Activated T-cell treated with anti-CD3 and anti-CD28 coated beads for 48 hours (primary cell): ENCODE measurements at places on chromosomes 4 and X.

DNA sequence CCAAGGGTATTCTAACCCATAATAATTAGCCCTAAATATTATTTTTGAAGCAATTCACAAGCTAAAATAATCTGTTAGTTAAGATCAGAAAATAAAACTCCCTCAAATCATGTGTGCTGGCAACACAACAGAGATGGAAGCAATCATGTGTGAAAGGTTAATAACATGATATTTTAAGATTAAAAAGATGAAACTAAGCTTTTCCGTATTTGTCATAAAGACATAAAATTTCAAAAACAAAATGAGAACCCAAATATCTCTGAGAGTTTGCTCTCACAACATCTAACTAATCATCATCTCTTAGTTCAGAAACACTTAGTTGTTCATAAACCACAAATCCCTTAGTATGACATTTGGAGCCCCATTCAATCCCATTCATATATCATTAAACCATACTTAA, 749.1 kb downstream of the CCSER1 start:
- no peak for DNase-seq

DNA sequence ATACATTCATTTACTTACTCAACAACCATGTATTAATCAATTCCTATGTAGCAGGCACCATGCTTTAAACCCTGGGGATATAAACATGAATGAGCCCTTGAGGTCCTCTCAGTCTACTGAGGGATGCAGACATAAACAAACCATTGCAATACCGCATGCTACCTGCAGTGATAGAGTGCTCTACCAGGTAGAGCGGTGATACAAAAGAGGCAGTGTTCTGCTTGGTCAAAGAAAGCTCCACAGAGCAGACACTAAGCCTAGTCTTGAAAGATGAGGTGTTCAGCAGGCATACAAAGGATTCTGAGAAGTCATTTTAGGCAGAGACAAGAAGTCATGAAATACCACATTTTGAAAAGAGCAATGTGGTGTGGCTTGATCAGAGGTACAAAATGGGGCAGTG, 26.9 kb upstream of the AMOT start:
- DNase-seq, result no peak

GRCh38 chr4:151475035-151475714, 66.2 kb downstream of the FHIP1A start:
- no peak for DNase-seq

GRCh38 chr4:169286562-169287301, 16.0 kb upstream of the SH3RF1 start:
- no peak for DNase-seq

DNA sequence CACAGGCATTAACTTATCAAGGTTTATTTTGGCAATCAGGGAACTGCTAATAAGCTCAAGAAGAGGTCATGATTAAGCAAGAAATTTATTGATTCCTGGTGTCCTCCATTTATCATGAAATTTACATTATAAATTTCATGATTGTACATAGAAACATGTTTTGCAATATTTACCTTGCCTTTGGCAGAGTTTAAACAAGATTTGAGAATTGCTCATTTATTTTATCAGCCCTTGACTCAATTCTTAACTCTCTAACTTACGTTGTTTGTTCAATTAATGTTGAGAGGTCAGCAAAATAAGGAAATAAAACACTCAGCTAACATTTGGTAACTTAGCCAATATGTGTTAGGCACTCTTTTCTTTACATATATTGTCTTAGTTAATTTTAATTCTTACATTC, 286.6 kb downstream of the SLC7A11 start:
- DNase-seq, result no peak

GRCh38 chr4:77734928-77735327, 84.2 kb downstream of the CNOT6L start:
- DNase-seq, result no peak

DNA sequence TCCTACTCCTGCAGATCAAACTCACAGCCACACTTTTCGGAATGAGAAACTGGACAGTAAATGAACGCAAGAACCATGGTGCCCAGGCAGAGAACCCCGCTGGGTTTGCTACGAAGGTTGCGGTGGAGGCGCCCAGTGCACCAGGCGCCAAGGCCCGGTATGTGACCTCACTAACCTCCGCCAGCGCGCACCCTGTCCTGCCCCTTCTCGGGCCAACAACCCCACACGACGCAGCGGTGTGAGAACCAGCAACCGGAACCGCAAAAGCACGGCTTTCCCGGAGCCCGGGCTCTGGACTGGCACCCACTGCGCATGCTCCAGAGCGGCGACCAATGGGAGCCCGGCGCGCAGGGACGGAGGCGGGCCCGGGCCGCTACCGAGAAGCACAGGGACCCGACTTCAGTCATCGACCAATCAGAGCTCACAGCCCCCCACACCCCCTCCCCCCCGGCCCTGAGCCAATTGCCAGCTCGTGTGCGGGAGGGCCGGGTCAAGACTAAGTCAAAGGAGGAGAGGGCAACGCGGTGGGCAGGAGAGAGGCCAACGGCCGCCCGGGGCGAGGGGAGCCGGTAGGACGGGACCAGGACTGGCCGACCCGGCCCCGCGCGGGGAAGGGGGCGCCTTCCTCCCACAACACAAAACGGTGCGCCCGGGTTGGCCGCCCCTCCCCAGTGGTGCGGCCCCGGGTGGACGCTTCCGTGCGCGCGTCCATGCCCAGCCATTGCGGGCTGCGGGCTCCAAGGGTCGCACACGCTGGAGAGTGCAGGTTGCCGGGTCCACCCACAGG, 7.3 kb upstream of the WAS start:
- peak; percentile 86 for DNase-seq

DNA sequence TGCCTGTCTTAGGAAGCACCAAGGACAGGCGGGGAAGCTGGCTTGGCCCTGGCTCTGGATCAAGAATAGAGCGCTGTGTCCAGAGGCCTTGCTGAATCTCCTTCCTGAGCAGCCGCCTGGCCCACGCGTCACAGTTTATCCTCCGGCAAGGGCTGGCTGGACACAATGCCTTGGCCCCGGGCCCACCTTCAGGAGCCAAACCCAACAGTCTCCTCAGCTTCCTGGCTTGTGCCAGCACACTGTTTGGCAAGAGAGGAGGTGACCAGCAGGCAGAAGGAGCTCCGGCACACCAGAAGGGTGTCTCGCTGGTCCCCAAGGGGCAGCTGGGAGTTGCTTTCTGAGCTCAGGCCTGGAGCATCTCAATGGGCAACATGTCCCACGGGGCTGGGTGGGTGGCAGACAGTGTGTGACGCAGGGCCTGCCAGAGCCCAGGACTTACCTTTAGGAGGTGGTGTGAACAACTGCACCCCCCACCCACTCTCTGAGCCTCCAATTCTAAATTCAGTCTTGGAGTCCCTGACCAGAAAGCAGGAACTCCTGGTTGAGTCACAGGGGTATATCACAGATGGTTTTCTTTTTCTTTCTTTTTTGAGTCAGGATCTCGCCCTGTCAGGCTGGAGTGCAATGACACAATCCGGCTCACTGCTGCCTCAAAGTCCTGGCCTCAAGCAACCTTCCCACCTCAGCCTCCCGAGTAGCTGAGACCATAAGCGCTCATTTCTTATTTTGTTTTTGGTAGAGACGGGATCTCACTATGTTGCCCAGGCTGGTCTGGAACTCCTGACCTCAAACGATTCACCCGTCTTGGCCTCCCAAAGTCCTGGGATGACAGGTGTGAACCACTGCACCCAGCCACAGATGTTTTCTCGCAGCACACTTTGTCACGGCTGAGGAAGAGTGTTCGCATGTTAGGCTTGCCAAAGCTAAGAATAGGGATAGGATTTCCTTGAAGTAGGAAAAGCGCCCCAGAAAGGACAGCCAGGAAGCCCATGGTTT, 361.2 kb downstream of the BCOR start:
- no peak for DNase-seq

GRCh38 chrX:139201924-139202323, 328.6 kb upstream of the F9 start:
- no peak for DNase-seq

GRCh38 chr4:2925931-2926860, 37.0 kb downstream of the NOP14 start:
- no peak for DNase-seq

DNA sequence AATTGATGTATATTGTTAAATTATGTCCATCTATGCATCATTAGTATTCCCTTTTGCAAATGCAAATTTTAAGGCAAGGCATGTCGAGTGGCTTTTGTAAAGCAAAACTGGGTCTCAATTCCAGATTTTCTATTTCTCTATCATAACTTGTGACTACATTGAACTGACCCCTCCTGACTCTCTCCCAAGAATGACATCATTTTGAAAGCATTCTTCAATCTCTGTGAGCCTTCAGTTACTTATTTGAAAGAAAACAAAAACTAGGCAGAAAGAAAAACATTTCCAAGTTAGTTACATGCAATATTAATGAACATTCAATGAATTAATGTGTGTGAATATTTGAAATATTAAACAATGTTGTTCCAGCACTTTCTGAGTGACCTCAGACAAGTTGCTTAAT, 314.3 kb upstream of the CLNK start:
- no peak for DNase-seq
